Fibroblast of skin of scalp (primary cell): ENCODE measurements at places on chromosomes 5 and 9.

DNA sequence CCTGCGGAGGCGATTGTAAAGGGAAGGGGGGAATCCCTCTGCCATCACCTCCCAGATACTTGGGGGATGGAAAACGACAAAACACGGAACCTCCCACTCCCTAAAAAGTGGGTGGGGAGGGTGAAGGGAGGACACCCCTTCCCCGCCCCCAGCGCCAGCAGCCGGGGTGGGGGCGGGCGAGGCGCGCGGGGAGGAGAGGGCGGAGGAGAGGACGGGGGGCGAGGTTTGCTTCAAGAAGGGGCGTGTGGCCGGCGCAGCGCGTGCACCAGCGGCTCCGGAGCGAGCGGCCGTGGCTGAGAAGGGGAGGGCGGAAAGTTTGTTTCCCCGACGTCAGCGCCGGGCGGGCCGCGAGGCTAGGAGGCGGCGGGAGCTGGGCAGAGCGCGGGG is at the start of gene PRRX2:
Gene PRRX2, plus strand, starts transcription at position 259 of the 387 bp plus-strand sequence. CDS start 221 bp downstream, outside the sequence.
- DNase-seq: peak; percentile 90

- DNase-seq: no peak
Observed at GRCh38 chr9:35712762-35713400, 19.1 kb downstream of the TLN1 start.

- no peak for DNase-seq
Observed at GRCh38 chr5:80308526-80308925, 11.3 kb upstream of the SPZ1 start.

DNA sequence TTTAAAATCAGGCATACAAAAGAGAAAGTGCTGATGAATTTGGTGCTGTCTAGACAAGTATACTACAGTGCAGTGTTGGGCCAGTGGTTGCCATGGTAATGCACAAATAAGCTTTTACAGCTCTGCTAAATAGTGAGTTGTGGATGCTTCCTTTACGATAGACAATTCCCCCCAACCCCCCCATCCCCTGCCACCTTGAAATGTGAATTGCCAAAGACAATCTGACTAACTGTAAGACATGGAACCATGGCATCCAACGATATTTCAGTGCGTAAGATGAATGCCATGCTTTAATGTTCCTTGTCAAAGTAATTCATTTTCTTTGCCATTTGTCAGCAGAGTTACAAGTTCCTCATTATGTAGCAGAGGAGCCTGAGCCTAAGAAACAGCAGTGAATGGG is 91.5 kb upstream of the NREP start:
- DNase-seq: no peak

GRCh38 chr5:30368064-30368463 is 825.4 kb upstream of the CDH6 start:
- DNase-seq: no peak

DNA sequence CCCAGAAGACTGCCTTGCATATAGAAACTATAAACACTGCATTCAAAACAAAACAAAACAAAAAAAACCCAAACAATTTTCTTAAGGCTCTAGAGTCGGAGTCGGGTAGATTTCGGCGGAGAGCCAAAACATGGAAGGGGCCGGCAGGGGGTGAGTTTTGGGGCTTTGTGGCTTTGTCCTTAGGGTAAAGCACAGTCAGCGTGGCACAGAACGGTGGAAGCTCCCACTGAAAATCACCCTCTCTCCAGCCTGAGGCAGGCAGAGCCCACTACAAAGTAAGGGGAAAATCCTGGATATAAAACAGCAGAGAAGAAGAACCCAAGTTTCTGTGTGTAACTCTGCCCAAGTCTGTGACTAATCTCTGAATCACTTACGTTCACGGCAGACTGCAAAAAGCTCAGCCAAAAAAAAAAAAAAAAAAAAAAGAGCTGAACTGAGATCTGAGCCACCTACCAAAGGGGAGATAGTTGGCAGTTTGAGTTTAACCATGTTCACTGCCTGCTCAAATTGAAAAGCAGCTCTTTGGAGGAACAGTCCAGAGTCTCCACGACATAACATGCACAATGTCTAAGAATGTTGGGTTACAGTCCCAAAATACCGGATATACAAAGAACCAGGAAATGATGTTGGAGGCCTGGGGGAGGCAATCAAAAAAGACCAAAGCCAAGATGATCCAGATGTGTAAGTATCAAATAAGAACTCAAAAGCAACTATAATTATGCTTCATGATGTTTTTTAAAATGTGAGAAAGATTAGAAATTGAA is 26.6 kb upstream of the OR2K2 start:
- peak; percentile 88 for DNase-seq

GRCh38 chr5:1874771-1875220 is 7.9 kb downstream of the IRX4 start:
- DNase-seq: no peak

DNA sequence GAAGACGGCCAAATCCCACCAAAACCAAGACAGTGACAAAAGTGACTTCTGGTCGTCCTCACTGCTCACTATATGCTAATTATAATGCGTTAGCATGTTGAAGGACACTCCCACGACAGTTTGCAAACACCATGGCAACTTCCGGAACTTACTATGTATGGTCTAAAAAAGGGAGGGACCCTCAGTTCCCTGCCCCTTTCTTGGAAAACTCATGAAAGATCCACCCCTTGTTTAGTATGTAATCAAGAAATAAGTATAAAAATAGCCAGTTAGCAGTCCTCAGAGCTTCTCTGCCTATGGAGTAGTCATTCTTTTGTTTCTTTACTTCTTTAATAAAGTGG is 9.5 kb downstream of the FCN2 start:
- DNase-seq: no peak

- DNase-seq: no peak
Observed at GRCh38 chr5:13735691-13736090, 208.8 kb downstream of the DNAH5 start.

DNA sequence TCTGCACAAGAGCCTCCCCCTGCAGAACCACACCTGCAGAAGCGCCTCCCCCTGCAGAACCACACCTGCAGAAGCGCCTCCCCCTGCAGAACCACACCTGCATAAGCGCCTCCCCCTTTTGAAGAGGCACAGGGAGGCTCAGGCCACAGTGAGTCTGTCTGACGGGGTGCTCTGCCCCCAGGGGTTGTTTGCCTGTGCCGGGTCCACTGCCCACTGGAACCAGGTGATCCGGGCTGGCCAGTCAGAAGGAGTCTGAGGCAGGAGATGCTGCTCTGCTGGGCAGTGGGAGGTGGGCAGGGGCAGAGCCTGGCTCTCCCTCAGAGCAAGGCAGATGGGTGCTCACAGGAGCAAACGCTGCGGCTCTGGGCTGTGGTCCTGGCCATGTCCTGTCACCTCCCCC is 60.8 kb upstream of the RNU6ATAC start:
- no peak for DNase-seq

DNA sequence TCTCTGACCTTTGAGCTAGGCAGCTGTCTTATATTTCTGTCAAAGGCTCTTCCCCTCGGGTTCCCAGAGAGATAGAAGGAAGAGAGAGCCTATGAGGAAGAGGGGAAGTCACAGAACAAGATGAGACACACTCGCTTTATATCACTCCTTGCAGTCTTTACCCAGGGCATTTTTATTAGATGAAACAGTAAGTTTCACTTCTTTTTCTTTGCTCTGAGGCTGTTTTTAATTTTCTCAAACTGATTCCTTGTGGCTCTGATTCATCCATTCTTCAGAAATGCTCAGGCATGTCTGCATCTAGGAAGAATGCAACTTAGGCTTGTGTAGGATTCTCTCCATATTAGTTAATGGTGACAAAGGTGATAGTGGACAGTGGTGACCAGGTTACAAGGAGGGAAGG is 132.9 kb upstream of the CHD1 start:
- peak; percentile 84 for DNase-seq

DNA sequence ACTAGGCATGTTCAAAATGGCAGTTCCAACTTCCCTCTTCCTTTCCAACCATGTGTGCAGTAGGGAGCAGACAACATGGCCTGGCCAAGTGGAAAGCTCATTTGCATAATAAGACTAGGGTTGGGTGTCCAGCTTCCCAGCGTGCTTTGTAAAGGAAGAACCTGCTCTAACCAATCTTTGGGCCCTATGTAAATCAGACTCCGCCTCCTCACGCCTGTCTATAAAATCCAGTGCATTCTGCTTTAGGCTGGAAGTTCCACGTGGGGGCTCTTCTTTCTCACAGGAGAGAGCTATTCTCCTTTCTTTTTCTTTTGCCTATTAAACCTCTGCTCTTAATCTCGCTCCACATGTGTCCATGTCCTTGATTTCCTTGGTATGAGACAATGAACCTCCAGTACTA is 83.4 kb downstream of the GCNT1 start:
- no peak for DNase-seq

- no peak for DNase-seq
Observed at GRCh38 chr9:68502279-68502678, 38.4 kb downstream of the TMEM252 start.

GRCh38 chr9:35164711-35165110 is 2.9 kb downstream of the UNC13B start:
- DNase-seq: peak; percentile 5

GRCh38 chr5:125100951-125101350 is 354.5 kb upstream of the ZNF608 start:
- no peak for DNase-seq

DNA sequence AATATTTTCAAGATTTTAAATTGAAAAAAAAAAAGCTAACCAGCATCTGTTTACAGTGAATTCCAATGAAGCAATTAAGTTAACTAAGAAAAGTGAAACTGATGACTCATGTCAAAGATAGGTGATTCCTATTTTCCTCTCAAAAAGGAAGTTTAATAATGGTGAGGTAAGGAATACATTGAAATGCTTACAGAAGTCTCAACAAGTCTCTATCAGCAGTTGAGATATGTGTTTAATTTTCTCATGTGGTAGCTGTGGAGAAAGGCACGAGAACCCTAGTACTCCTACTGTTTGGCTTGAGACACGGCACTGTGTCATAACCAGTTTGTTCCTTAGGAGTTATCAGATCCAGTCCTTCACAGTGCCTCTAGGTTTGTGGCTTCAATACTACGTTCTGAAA is 114.5 kb downstream of the SLC25A46 start:
- no peak for DNase-seq

DNA sequence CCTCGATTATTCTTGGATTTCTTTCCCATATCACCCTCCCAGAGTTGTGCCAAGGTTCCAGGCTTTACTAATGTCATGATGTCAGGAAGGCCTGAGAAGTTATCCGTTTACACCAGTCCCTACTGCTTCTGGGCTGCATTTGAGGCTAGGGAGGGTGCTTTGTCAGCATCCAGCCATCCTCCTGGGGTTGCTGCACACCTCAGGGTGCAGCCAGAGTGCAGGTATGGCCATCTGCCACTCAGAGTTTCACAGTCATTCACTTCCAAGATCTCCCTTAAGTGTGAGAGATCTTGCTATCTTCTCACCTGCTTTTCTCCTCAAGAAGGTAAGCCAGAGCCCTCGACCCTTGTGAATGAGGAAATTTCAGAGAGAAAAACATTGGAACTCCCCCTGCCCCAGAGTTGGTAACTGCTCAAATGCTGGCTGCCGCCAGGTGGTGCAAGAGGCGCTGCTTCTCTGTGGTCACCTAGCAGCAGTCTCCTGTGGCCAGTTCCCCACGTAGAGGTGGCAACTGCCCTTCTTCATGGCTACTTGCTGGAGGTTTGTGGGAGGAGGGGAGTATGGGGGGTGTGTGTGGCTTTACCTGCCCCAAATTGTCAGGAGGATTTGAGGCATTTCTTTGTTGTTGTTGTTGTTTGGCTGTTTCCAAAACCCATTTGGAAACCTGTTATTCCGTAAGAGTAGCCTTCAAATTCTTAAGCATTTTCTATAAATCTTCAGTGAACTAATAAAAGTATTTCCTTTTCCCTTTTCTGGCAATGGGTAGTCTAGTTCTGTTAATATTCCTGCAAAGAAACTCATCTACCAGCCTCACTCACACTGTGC is 259.6 kb upstream of the DMRT1 start:
- no peak for DNase-seq

DNA sequence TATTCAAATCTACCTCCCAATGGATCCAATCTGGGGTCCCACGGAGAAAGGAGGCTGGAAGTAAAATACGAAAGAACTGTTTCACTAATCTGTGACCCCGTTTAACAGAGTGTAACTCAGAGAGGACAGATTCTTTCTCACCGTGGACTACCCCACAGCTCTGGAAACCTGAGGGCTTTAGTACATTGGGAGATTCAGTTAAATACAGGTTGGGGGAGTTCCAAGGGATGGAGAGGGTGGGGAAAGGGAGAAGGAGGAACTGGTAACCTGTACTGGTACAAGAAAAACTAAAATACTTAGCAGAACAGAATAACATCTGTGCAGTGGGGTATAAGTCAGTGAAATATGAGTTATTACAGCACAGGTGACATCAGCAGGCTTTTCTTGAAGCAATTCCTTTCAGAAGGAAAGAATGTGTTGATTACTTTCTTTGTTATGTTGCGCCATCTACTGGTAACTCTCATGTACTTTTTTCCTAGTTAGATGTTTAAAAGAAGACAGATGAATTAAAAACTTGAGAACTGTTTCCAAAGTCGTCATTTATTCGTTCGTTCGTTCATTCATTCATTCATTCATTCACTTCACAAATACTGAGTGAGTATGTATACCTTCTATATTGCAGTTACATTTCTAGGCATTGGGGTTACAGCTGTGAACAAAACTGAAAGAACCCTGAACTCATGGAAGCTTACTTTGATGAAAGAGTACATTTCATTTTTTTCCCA is 30.0 kb upstream of the STOM start:
- peak; percentile 84 for DNase-seq

DNA sequence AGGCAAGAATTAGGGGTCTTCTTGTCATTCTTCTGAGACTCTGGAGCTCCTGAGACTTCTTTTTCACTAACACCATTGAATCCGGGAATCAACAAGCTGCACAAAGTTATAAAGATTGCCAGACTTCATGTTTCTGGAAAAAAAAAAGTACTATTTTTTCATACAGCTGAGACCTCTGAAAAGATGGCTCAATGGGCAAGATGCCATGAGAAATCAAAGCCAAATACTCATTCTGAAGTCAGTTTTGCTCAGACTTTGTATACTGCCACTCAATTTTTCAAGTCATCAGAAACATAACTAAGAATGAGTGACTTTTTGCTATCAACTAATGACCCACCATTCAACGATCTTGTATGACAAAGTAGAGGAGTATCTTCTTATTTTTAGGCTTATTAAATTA is 512.0 kb downstream of the RAB3C start:
- DNase-seq: no peak

- DNase-seq: no peak
Observed at GRCh38 chr5:14395411-14395810, 186.2 kb upstream of the OTULINL start.
